Fibroblast of skin of abdomen (primary cell): ENCODE measurements at places on chromosomes 3 and 15.

DNA sequence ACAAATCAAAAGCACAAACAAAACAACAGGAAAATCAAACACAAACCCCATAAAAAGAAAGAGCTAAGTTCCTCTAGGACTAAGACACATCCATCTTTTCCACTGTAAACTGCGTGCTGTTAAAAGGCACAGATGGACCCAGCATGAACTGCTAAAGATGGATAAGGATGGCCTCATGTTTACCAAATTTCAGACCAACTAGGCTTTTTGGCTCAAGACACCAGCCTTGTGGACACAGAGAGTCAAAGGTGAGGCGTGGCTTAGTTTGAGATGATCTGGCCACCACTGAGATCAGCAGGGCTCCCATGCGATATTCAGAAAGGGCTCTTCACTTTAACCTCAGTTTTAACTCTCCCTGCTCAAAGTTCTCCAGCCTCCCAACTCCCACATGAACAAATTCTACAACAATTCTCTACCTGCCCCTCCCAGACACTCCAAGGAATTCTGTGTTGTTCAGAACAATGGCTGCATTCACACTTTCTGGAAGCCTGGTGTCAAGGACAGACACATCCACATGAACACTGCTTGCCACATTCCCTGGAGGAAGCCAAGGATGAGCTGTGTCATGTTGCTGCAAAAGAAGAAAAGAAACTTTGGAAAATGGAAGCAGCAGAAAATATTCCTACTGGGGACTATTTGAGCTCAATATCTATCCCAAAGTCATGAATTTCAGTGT is 198.4 kb upstream of the LRRN1 start:
- no peak for DNase-seq

- DNase-seq = peak; percentile 80
Observed at GRCh38 chr15:88238618-88239430, 17.7 kb downstream of the NTRK3 start.

GRCh38 chr3:114375608-114376421 is 82.0 kb downstream of the TIGIT start:
- no peak for DNase-seq

DNA sequence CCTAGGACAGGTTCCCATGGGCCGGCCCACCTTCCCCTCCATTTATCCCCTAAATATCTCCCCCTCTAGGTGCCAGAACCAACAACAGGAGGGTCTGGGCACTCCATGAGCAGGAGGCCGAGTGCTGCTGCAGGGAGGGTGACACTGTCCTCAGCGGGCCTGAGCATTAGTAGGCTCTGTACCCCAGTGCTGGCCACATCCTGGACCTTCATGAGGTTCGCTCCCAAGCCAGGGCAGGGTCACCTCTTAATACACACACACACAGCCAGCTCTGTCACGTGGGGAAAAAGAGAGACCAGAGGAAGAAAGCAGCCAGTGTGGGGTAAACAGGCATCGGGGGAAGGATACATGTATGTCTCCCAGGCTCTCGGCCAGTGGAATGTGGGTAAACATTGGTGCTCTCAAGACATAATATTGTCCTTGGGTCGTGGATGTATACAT is 27.9 kb upstream of the SEMA3F start:
- no peak for DNase-seq

- peak; percentile 10 for DNase-seq
Observed at GRCh38 chr3:136952292-136952691, 5.5 kb upstream of the IL20RB start.

DNA sequence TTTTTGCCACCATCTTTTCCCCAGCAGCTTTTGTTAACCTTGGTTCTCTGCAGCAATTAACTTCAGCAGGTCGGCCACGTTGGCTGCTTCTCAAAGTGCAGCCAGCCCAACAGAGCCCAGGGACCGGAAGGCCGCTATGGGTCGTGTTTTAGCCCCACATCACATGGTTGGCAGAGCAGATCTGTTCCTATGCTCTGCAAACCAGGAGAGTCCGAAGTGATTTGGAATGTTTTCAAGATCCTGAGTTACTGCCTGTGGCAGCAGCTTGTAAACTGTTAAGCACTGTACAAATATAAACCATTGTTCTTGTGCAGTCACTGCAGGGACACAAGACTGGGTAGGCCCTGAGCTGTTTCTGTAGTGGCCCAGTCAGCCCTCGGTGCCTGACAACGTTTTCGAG is 69.6 kb upstream of the MYZAP start:
- no peak for DNase-seq

DNA sequence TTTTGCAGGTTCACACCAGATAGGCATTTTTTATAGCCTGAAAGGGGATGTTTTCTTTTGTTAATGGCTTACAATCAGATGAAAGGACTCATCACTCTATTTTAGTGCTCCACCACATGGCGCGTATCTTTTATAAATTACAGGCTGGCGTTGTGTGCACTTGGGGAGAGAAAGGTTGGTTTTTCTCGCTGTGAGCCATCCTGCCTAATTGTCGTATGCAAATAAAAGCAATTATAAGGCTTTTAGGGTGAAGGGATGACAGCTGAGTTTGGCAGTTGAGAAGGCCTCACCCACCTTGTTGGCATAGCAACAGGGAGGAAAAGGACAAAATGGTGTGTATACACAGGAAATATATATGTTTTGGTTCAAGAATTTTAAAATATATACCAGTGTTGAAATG is 268.0 kb downstream of the NR2F2 start:
- DNase-seq = no peak

DNA sequence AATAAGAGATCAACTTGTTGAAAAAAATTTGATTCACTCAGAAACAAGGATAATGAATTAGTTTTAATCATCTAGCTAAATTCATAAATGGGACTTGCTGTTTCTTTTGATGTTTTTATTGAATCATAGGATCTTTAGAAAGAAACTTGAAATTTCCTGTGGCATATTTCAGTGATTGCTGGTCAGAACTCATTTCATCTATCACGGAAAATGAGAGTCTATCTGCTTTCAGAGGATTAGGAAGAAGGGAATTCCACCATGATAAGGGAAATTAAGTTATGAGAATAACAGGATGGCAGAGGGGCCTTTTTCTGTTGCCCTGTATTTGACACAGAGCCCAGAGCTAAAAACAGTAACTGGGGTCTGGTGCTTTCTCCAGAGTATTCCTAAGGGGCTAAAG is 44.9 kb upstream of the CCNL1 start:
- no peak for DNase-seq

- DNase-seq = no peak
Observed at GRCh38 chr3:72376956-72377710, 471.1 kb downstream of the SHQ1 start.

GRCh38 chr15:42092398-42093318 is 1.7 kb downstream of the PLA2G4D start:
- no peak for DNase-seq

DNA sequence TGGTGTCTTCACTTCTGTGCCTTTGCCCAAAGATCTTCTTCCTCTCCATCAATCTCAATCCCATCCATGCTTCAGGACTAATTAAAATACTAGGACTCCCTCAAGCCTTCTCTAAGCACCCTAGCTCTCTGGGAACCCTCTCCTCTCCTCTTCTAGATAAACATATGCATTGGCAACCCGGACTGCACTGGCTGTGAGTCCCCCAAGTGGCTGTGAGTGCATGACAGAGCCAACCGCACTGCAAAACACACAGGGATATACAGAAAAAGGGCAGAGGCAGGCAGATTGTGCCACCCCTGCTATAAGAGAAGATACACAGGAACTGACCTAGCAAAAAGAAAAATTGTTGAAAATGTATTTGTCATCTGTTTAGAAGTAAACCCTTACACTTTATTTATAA is 457.1 kb downstream of the MFSD1 start:
- DNase-seq = no peak

GRCh38 chr3:23904545-23904944 is 12.2 kb downstream of the NKIRAS1 start:
- no peak for DNase-seq

GRCh38 chr3:6112546-6112945 is 748.4 kb upstream of the GRM7 start:
- no peak for DNase-seq

GRCh38 chr3:111112913-111113312 is 41.3 kb downstream of the NECTIN3 start:
- no peak for DNase-seq

DNA sequence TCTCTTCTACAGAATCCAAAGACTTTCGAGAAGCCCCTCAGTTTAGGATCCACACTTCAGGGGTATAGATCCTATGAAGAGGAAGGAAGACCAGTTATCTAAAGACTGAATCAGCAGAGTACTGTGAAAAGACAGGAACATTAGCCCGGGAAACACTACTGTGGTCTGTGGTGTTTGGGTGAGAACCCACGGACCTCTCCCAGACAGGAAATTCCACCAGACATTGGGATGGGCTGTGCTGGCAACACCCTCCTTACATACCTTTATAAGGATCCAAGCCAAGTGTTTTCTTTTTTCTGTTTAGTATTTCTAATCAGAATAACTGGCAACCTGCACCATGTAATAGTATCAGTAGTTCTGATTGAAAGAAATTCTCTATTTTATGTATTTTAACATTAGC is 14.1 kb downstream of the TMEM207 start:
- DNase-seq = peak; percentile 40

DNA sequence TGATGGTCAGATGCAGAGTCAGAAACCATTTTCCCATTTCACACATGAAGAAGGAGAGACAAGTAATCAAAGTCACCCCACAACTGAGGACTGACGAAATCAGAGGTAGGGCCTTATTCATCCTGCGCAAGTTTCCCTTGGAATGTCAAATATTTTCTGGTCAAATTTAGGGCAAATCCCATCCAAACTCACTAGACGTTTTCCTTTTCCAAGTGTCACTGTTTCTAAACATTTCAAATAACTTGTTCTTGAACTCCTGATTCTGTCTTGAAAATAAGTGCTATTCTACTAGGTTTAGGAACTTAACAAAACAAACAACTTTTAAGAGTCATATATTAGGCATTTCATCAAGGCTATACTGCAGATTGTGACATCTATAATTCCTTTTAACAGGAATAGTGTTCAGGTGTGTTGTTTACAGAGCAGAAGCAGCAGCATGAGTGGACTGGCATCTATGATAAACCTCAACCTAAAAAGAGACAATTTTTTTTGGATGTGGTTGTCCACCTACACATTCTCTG is 40.7 kb downstream of the SUMF1 start:
- DNase-seq = peak; percentile 14

- no peak for DNase-seq
Observed at GRCh38 chr3:122986693-122987179, 40.8 kb downstream of the SEMA5B start.

- DNase-seq = no peak
Observed at GRCh38 chr3:186788482-186789370, 5.3 kb downstream of the EIF4A2 start.
